ENCODE measurements at places on chromosomes 6 and 20.

DNA sequence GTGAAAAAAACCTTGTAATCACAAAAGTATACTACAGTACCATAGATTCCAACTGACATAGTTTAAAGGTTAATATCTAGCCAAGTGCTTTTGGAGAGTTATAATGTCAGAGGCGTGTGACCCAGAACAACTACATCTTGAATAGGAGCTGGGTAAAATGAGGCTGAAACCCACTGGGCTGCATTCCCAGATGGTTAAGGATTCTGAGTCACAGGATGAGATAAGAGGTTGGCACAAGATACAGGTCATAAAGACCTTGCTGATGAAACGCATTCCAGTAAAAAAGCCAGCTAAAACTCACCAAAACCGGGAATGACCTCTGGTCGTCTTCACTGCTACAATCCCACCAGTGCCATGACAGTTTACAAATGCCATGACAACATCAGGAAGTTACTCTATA is 22.4 kb upstream of the KIAA0408 start:
- no peak for DNase-seq

DNA sequence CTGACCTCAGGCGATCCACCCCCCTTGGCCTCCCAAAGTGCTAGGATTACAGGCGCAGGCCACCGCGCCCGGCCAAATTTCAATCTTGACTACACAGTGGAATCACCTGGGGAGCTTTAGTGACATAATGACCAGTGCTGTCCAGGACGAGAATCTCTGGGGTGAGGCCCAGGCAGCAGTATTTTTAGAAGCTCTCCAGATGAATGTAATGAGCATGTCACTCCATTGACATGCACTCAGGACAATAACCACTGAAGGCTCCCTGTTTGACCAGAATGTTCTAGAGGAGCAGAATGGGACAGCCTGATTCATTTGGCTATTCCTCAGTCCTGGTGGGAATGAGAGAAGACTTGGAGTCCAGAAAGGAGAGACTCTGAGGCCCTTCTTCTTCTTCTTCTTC is 39.2 kb downstream of the SRSF3 start:
- DNase-seq: no peak

- no peak for DNase-seq
Observed at GRCh38 chr20:39259010-39259803, 297.1 kb downstream of the DHX35 start.

DNA sequence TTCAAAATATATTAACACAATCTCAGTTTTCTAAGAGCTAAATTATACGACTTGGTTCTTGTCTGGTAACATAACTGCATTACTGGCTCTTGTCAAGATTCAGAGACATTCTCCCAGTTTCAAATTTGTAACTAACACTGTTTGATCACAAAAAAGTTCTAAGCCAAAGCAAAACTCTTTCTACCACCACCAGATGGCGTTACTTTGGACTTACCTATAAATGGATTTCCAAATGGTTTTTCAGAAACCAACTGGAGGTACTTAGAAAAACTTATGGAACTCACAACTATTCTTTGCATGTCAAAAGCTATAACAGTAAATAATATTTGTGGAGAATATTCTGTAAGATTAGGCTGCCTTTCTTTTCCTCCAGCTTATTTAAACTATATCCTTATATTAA is 34.2 kb upstream of the GFRAL start:
- no peak for DNase-seq

DNA sequence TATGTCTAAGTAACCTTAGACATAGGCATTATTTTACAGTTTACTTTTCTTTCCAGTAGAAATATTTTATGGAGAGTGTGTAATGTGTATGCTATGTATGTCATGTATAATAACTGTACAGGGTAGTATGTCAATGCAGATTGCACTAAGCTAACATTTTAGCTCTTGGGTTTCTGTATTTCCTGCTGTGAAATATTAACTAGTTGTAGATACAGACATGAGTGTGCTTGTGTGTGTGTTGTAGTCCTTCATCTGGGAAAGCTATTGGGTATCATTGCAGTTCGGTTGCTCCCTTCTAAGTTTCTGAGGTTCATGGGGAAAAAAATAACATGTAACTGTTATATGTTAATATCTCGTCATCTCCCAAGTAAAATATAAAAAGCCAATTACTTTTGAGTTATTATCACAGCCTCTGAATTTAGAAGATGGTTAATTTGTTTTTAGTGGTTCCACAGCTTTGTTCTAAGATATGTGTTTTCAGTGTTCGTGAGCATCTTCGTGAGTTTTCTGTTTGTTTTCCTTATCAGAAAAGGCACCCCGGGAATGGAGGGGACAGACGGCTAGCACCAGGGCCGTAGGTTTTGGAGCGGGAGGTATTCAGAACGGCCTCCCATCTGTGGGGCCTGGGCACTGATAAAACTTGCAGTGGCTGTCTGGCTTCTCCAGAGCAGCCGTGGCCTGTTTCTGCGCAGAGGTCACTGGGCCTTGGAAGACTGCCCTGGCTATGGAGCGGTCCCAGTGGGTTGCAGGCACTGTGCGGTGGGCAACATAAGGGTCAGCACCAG is 215.0 kb downstream of the ARID1B start:
- DNase-seq: no peak

GRCh38 chr20:11103866-11104265 is 430.1 kb upstream of the JAG1 start:
- DNase-seq: no peak

- no peak for DNase-seq
Observed at GRCh38 chr6:116518621-116519368, 7.4 kb downstream of the CALHM5 start.

DNA sequence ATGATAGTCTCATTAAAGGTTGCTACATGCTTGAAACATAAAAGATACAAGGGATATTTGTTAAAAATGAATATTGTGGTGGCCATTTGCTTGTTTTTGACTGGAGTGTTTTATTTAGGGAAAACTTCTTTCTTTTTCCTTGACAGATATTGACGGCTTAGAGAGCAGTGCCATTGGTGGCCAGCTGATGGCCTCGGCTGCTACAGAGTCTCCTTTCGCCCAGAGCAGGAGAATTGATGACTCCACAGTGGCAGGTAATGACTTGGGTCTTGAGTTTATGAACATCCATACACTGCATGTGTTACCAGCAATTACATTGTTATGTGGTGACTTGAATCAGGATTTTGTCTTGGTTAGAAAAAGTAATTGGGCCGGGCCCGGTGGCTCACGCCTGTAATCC is 67.5 kb upstream of the PBOV1 start:
- peak; percentile 21 for DNase-seq

DNA sequence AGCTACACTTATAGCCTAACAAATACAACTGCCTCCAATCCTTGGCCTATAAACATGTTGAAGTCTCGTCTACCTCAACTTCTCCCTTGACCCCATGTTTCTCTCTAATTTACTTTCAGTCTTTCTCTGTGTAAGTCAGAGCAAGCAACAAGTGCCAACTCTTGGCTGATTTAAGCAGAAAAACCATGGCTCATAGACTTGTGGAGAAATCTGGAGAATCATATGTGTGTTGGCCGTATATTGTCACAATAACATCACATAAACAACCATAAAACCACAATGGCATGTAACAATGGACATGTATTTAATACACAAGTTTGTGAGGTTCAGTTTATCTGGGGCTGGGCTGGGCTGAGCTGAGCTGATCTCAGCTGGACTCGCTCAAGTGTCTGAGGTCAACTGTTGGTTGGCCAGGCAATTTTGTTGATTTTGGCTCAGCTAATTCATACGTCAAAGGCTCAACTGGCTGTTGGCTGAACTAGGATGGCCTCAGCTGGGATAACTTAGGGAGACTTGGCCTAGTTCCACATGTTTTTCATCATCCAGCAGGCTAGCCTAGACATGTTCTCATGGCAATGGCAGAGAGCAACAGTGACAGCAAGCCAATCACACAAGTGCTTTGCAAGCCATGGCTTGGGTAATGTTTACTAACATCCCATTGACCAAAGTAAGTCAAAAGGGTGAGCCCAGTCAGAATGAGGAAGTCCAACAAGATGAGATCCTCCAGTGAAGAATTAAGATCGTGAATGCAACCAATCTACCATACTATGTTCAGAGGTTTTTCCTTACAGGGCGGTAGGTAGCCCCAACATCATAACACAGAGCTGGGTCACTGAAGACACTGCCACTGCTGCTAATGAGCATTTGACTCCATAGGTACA is 12.9 kb upstream of the TBC1D22B start:
- no peak for DNase-seq

- DNase-seq: no peak
Observed at GRCh38 chr20:17379651-17380050, 151.5 kb downstream of the BFSP1 start.
